ENCODE measurements at places on chromosomes 5 and 9. TPM values are rescaled to one million over a fixed set of nuclear protein-coding genes. Genes with fewer than 3 reads are reported as not detected.

NOTCH1 gene
- polyA plus RNA-seq, result 16.5 TPM

PCDHA9 gene
- not detected for polyA plus RNA-seq

SLC46A2 gene
- 0.24 TPM for polyA plus RNA-seq

FAM221B gene
- polyA plus RNA-seq, result 0.08 TPM

ANKRD34B gene
- polyA plus RNA-seq, result not detected

RMRP gene
- not detected for polyA plus RNA-seq

TMED9 gene
- 146 TPM for polyA plus RNA-seq

- no peak for DNase-seq
These were observed 69.0 kb downstream of the ADAMTS16 start for GRCh38 chr5:5209089-5209488.

DNA sequence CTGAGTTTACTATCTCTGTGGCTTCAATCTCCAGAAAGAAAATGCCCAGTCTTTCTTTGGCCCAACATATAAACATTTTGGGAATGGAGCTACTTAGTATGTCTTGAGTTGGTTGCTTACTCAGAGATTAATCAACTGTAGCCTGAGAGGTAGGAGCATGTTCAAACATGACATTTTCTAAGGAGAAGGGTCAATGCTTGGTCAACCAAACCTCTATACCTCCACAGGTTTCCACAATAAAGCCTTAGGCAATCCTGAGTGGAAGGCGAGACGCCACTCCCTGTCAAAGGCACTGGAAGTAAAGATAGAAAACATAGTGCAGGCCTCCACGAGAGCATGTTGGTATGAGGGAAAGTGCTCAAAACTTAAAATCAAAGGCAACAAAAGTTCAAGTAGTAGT is 411.4 kb downstream of the KCTD16 start:
- DNase-seq, result no peak

GRCh38 chr5:176870110-176870591 is 29.0 kb downstream of the HK3 start:
- DNase-seq, result peak; percentile 27

DNA sequence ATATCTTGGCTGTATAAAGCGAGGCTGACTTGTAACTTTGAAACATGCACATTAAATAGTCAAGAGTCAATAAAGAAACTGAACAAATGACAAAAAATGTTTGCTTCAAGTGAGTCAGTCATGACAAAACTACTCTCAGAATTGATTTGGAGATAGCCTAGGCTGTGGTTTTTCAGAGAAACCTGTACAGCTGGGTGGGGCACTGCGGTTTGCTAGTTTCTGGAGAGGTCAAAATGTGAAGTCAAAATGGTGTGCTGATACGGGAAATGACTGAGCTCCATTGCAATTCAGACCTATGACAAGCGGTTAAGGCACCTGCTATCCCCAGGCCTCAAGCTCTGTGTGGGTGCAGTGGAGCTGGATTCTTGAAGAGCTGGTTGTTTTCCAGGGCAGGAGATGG is 10.3 kb upstream of the CD180 start:
- no peak for DNase-seq

GRCh38 chr5:173234129-173234790 is 746 bp downstream of the NKX2-5 start:
- DNase-seq, result no peak

DNA sequence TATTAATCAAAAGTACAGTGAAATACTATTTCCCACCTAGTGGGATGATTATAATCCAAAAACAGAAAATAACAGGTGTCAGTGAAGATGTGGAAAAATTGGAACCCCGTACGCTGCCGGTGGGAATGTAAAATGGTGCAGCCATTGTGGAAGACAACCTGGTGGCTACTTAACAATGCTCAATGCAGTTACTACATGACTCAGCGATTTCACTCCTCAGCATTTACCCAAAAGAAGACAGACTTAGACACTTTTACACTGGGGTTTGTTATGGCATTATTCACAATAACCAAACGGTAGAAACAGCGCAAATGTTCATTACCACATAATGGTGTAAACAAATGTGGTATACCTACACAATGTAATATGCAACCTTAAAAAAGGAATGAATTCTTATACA is 23.9 kb downstream of the SECISBP2 start:
- DNase-seq, result no peak

DNA sequence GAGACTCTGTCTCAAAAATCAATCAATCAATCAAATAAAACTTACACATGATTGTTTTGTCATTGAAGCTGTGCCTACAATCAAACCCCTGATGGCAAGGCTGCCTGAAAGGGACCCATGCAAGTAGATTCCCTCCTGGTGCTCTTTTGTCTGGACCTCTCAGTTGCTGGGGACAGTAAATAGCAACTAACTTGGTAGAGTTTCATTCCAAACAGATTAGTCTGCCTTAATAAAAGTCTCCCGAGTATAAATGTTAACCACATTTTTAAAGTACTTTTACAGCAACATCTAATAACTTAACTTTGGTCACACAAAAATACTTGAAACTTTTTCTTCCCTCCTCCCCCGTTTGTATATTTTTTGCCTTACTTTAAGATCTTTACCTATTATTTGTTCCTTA is 105.5 kb downstream of the FEM1C start:
- DNase-seq, result no peak

DNA sequence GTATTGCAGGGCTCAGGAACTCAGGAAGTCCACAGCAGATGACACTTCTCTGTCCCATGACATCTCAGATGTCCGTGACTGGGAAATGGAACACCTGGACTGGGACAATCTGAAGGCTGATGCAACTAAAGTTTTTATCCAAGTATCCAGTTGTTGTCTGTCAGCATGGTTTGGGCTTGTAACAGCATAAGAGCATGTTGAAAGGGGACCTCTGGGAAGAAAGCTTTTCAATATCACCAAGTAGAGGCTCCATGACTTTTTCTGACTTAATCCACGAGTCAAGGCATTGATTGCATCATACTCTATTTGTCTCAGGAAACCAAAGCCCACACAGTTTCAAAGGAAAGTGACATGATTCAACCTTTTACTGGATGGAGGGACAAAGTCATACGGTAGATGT is 807.7 kb downstream of the MTRR start:
- DNase-seq, result no peak

GRCh38 chr9:103364753-103365152 is 369.6 kb downstream of the CYLC2 start:
- no peak for DNase-seq
